ENCODE measurements at places on chromosomes 2 and 18. TPM values are rescaled to one million over a fixed set of nuclear protein-coding genes. Genes with fewer than 3 reads are reported as not detected.

The LBX2 gene
- polyA plus RNA-seq, result not detected

The ZSWIM2 gene
- not detected for polyA plus RNA-seq

The SPC25 gene
- 29.0 TPM for polyA plus RNA-seq

The CIB4 gene
- polyA plus RNA-seq, result 1.5 TPM

The FAP gene
- polyA plus RNA-seq, result 43.7 TPM

The DYNC1I2 gene
- 221 TPM for polyA plus RNA-seq

The SIX2 gene
- 0.20 TPM for polyA plus RNA-seq

The LHCGR gene
- 0.13 TPM for polyA plus RNA-seq

The G6PC2 gene
- not detected for polyA plus RNA-seq

The ALKAL2 gene
- 6.9 TPM for polyA plus RNA-seq

The ALPI gene
- not detected for polyA plus RNA-seq

The RMDN2 gene
- 18.5 TPM for polyA plus RNA-seq

The DCTN1 gene
- polyA plus RNA-seq, result 151 TPM

The PPP1R1C gene
- 2.1 TPM for polyA plus RNA-seq

The EMILIN2 gene
- 16.3 TPM for polyA plus RNA-seq

The CAVIN2 gene
- 100 TPM for polyA plus RNA-seq

The TMEM247 gene
- polyA plus RNA-seq, result not detected

The CFC1 gene
- 9.8 TPM for polyA plus RNA-seq

The MC2R gene
- 0.04 TPM for polyA plus RNA-seq

The SCYGR1 gene
- polyA plus RNA-seq, result not detected

The SLC5A7 gene
- polyA plus RNA-seq, result 0.13 TPM
